ENCODE measurements at places on chromosomes 13 and 19. TPM values are rescaled to one million over a fixed set of nuclear protein-coding genes. Genes with fewer than 3 reads are reported as not detected.

The FCHO1 gene
- 1.7 TPM for polyA plus RNA-seq

The RNF225 gene
- polyA plus RNA-seq = 0.11 TPM

The CYP4F12 gene
- polyA plus RNA-seq = 31.0 TPM

The FBXO27 gene
- polyA plus RNA-seq = 8.8 TPM

The CEACAM5 gene
- not detected for polyA plus RNA-seq

The FOXA3 gene
- polyA plus RNA-seq = 0.11 TPM
